ENCODE measurements at places on chromosomes 11 and 22.

GRCh38 chr11:14908214-14908880 is 16.3 kb upstream of the CYP2R1 start:
- no peak for DNase-seq

- no peak for DNase-seq
These were observed 3.5 kb upstream of the EEF1G start for GRCh38 chr11:62577046-62577714.

DNA sequence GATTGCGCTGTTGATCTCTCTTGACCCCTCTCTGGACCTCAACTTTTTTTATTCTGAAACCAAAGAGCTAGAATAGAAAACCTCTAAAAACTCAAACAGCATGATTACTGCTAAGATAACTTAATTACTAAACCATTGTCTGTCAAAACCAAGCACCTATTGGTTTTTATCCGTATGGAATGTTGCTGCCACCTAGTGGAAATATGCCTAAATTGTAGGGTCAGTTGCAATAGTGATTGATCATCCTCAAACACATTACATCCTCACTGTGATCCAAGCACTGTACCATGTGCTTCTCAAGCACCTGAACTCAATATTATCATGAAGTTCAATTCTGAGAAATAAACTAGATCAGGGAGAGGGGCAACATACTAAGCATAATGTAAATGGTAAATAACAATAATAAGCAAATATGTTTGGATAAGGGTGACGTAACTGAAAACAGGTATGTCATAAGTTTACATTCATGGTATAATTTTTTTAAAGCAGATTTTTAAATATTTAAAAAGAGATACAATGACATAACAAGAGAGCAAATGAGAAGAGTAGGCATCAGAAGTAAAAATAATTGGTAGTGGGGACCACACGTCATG is 3.8 kb upstream of the OR5A2 start:
- DNase-seq, result peak; percentile 25

GRCh38 chr11:8867035-8867434 is 44.0 kb upstream of the AKIP1 start:
- no peak for DNase-seq

GRCh38 chr11:60918251-60918938 is 4.4 kb downstream of the TMEM109 start:
- DNase-seq, result no peak

DNA sequence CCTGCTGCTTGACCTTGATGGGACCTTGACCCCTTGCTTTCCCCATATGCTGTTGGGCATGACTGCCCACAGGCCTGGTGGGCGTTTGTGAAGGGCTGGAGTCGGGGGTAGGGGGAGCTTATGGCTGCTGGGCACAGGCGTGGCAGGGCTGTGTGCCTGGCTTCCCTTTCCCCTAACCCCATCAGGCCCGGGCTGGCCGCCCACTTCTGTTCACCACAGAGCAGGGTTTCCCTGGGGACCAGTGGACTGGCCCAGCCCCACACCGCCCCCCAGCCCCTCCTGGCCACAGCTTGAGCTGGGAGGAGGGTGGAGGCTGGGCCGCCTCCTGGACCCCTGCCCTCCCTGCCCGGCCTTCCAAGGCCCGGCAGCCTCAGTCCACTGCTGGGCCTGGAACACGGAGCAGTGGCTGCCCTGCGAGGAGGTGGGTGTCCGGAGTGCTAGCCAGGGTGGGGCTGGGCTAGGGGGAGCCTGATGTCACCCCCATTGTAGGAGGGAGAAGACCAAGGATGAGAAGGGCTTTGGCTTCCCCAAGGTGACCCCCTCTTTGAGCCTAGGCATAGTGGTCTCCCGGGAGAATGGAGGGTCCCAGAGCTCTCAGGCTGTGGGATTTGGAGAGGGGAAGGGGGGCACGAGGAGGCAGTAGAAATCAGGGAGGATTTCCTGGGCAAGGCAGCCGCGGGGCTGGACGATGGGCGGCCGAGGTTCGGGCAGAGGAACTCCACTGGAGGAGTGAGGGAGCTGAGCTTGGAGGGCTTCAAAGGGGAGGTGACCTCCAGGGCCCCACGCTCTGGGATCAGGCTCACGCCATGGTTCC is at the start of gene AIFM3:
AIFM3 (plus strand) TSS at position 373 of the 814 bp plus-strand sequence. CDS start 690 bp downstream, outside the sequence.
- DNase-seq, result no peak

GRCh38 chr11:75562048-75562835 is at the start of gene SERPINH1:
Gene SERPINH1, plus strand, starts transcription at chr11:75562253. Its CDS starts 4,097 bp downstream, at chr11:75566350.
- DNase-seq, result no peak

DNA sequence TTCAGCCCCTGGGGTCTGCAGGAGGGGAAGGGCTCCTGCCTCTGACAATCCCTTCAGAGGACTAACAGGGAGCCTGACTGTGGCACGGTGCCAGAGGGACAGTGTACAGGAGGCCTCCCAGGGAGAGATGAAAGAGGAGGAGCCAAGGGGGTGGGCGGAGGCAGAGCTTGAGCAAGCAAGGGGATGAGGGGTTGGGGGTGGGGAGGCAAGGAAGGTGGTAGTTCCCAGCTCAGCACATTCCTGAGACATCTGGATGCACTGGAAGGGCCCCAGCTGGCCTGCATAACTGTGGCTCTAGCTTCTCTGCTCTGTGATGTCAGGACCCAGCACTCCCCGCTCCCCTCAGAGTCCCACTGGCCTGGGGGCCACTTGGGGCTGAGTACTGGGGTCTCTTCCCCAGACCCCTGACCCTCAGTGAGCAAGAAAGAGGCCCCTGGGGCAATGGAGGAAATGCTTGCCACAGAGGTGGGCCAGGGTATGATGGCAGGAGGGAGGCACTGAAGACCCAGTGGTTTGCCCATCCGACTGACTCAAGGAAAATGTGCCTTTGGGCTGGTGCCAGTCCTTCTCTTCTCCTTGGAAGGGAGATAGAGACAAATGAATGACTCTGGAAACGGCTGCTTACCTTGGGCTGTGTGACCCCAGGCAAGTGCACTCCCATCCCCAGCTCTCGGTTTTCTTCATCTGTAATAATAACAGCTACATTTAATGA is 13.3 kb downstream of the CREB3L1 start:
- DNase-seq, result no peak

GRCh38 chr11:64035576-64035975 is at the start of gene FLRT1:
Gene FLRT1, plus strand, starts transcription at chr11:64035931. Its CDS starts 80,337 bp downstream, at chr11:64116268.
- DNase-seq, result no peak
